ENCODE measurements at places on chromosomes 6 and 20. TPM values are rescaled to one million over a fixed set of nuclear protein-coding genes. Genes with fewer than 3 reads are reported as not detected.

- DNase-seq, result no peak
Measured at GRCh38 chr20:10352934-10353824, 80.8 kb downstream of the MKKS start.

The PPIL1 gene
- total RNA-seq, result 11.6 TPM

DNA sequence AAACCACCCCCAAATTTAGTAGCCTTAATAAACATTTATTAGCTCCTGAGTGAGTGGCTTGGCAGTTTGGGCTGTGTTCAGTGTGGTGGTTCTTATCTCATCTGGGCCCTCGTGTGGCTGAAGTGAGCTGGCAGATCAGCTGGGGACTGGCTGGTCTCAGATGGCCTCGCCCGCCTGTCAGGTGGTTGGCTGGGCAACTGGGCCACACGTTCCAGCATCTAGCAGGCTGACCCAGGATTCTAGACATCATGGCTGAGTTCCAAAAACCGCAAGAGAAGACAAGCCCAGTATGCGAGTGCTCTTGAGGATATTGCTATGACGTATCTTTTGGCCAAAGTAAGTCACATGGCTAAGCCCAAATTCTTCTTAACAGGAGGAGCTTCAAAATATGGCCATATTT, 28.9 kb downstream of the EIF2S2 start:
- peak; percentile 64 for DNase-seq

The BTNL2 gene
- not detected for total RNA-seq

DNA sequence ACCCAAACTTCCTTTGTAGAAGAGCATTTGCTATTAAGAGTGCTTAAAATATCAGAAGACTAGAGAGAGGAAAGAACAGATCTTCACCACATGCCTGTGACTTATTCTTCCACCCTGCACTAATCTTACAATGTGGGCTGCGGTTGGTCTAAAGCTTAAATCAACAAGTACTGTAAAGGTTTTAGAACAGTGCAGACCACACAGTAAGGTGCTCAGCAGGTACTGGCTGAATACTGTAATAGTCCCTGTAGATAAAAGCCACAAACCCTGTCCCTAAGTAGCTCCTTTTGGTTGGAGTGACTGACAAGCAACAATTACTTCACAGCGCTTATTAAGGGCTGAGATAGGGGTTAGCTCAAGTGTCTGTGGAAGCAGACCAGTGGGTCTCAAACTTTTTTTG, 972 bp upstream of the PHF3 start:
- DNase-seq, result no peak

DNA sequence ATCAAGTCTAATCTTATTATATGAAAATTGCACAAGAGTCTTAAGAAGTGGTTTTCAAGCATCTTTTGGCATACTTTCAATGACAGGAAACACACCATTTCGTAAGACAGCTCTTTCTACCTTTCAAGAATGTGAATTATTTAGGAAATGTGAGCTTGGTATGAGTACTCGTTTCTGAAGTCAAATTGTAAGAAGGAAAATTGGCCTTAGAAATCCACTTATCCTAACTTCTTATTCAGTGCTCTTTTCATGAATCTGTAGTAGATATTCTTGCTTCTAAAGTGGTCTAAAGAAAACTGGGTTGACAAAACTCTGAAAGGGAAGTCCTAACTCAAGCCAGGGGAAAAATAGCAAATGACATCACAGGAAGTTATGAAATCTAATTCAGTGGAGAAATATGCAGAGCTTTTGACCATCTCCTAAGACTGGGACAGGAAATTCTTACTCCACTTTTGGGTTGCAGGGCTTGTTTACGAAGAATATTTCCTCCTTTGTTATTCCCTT, 38.5 kb upstream of the OGFRL1 start:
- no peak for DNase-seq

GRCh38 chr6:107235007-107235406, 119.7 kb upstream of the BEND3 start:
- no peak for DNase-seq

The HTR1E gene
- total RNA-seq, result 0.63 TPM

GRCh38 chr6:9901376-9901775, 513.5 kb downstream of the TFAP2A start:
- DNase-seq, result no peak

DNA sequence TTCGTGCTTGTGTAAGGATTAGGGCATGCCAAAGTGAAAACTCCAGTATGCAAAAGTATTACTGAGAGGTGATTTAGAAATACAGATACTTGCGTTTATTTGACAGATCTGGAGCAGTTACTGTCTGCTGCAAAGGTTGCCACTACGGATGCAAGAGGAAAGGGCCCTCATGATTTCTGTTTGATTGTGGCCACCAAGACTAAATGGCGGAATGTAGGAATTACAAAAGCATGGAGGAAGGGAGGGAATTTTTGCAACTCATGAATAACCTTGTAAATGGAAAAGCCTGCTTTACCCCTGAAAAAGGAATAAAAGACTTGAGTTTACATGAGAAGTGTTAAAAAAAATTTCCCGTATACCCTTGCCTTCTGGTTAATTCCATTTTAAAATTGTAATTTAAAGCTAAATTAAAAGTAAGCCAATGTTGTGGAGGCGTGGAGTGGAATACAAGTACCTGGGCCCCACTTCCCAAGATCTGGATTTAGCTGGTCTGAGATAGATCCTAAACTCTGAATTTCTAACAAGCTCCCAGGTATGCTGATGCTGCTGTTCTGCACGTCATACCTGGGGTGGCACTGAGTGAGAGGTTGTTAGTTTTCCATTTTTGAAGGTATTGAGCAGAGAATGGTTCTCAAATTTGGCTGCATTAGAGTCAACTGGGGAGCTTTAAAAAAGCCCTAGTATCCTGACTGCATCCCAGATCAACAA, 56.6 kb upstream of the NKX2-2 start:
- DNase-seq, result no peak

DNA sequence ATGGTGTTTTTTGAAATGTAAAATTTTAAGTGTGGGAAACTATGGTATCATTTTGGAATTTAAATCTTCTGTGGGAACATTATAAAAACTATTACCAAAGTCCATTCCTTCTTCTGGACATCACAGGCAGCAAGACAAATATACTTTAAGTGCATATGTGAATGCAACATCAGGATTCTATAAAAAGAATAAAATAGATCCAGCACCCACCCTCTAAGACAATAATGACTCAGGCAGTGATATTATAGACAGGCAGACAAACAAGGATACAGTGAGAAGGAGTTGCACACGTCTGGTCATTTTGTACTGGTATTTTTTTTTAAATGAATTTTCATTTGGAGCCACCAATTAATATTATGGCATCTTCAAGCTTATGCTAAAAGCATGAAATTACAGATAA, 21.1 kb upstream of the NEDD9 start:
- no peak for DNase-seq

The SLC16A10 gene
- 10.8 TPM for total RNA-seq

DNA sequence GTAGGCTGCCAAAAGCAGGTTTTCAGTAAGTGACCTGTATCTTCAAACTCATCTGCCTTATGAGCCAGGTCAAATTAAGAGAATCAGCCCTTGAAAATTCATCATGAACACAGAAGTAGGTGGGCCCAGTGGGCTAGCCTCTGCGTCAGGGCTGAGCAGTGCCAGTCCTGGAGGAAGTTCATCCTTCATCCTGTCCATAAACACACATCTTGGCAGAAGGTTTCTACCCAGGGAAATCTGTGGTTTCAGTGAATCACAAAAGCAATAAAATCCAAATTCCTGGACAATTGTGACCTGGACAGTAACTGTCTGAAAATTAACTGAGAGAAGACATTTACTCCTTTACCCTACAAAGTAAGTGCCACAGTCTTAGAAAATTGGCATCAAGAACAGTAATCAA, 72.4 kb downstream of the ATG5 start:
- no peak for DNase-seq

The C20orf96 gene
- total RNA-seq, result 10.1 TPM

DNA sequence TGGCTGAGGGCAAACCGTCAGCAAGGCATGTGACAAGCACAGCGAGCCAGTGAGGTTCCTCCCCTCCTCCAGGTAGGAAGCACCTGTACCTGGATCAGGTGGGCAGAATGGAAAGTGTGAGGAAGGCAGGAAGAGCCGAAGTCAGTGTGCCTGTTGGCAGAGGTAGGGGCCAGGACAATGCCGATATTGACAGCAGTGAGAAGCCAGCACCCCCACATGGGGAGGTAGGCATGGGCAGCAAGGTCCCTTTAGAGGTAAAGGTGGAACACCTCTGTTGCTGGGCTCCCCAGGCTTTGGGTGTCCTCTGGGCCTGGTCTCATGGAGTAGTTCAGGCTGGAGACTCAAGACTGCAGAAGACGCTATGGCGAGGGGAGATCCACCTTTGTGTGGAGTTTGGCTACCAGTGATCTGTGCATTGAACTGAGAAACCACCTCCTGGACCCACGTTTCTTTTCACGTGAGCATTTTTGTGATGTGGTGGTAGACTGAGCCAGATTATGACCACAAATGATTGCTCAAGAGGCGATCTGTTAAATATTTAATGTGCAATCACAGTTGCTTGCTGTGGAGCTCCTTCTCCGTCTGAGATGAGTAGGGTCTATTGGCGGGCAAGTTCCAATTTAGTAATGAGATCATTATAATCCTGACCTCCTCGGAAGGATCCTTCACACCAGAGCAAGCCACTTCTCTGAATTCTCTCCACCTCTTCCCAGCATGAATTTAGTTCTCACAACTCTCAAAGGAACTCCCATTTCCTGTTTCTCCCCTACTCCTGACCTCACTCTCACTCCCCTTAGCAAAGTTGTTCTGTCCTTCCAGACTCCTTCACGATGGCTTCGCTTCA, 174.8 kb downstream of the CDH26 start:
- DNase-seq, result no peak

DNA sequence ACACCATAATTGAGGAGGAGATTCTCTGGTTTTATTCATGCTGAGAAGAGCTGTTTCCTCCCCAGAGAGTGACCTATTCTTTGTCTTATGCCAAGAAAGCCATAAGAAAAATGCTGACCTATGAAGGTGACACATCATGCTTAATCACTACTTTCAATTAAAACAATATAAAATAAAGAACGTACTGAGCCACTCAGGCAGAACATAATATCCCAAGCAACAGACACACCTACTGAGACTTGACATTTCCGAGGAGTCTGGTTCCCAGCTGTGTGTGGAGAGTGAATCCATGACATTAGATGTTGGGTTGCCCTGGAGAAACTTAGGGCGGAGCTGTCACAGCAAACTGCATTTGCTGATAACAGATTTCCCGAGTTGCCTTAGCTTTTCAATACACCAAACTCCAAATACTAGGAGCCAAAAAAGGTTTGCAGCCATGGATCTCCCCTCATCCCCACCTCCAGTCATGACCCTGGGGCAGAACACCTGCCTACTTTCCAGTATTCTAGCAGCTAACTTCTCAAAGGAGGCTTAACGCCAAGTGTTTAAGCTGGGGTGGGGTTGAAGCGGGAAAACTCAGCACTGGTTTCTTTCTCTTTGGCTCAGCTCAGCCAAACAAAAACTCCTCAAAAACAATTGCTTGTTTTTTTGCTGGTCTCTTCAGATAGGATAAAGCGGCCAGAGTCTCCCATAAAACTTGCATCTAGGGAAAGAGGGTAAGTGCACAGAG, 92.2 kb downstream of the BACH2 start:
- DNase-seq, result no peak

DNA sequence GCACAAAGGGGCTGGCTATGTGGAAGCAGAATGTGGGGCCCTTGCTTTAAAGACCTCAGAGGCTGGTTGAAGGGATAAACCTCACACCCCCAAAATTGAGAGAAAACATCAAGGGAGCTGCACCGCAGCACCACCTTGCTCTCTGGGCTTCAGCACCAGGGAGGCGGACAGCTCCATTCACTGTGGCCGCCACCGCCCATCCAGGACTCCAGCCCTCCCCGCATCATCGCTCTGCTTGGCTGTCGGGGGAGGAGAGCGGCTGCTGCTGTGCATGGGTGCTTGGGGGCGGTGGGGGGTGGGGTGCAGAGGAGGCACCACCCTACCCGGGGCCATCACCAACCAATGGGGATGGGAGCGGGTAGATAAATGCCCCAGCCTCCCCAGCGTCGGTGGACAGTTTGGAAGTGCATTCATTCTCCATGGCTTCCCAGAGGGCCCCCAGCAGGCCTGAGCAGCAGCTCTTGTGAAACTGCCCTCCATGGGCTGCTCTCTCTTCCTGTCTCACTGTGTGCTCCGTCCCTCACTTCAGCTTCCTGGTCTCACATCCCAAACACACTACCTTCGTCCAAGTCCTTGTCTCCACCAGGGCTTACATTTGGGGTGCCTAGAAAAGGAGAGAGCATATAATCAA, 75.7 kb upstream of the BHLHE23 start:
- DNase-seq, result no peak

DNA sequence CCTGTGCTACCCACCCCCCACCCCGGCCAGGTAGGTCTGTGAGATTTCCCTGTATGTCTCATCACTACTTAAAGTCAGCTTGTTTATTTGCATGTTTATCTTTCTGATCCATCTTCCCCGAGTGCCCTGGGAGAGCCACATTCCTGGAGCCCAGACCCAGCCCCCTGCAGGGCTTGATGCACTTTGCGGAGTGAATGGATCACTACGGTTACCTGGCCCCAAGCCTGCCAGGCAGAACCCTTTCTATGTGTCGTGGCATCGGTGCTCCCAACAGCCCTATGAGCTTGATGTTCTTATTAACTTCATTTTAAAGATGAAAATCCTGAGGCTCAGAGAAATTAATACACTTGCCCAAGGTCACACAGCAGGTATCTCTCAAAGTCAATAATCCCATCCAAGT, 13.6 kb upstream of the SLCO4A1 start:
- no peak for DNase-seq

DNA sequence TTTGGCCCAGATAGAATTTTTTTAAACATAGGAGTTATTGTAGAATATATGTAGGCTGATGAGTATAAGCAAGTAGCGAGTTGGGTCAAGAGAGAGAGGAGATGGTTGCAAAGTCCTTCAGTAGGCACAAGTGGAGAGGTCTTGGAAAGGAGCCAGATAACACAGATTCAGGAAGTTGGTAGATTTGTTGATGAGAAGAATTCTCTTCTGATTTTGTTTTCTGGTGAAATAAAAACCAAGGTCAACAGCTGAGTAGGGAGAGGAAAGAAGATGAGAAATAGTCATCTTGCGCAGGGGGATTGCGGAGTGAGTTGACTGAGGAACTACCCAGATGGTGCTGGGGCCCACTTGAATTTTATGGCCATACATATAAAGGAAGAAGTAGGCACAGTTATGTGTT, 17.4 kb upstream of the CD83 start:
- DNase-seq, result no peak

GRCh38 chr6:24719125-24719971, at the start of gene C6orf62:
Gene C6orf62 (minus strand): TSS chr6:24719154. CDS start chr6:24718668, 486 bp downstream.
- DNase-seq, result peak; percentile 25

Data from ovary (tissue), 10 donors.